ENCODE measurements at places on chromosomes 7 and 10.

DNA sequence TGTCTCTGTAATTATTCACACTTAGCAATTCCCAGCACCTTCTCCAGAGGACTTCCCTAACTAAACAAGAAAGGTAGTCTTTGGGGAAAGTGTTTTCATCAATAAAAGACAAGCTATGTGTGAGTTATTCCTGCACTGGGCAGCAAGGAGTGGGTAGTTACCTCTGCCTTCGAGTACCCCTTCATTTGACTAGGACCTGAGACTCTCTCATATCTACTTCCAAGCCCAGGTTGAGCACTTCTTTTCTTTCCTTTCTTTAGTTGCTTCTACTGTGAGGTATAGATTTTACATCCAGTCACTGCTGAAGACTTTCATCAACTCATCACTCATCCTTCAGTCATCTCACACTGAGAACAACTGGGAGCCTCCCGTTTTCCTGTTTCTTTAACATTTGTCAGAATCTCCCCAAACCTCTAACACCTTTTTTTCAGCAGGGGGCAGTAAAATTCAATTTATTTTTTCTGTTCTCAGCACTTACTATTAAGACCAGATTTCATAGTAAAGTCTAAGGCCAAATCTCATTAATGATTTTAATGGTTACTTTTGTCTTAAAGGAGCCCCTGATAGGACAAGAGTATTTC lies 80.1 kb upstream of the PRSS1 start:
- DNase-seq = no peak

DNA sequence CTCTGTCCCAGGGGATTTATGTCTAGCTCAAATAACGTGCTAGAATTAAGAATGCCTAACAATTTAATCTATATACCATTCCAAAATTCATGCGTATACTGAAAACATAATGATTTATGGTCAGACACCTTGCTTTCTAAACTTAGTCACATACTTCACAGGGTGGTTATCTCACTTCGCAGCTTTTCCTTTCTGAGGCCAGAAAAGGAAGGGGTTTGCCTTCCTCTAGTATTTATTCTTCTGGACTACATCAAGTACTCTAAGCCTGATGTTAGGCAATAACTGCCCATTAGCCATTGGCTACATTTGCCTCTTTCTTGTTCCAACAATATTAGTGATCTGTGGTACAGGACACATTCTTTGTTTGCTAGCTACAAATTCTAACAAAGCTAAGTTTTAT lies 72.6 kb upstream of the FHIP2A start:
- no peak for DNase-seq

GRCh38 chr7:92680442-92680841 lies 90.3 kb upstream of the FAM133B start:
- no peak for DNase-seq

DNA sequence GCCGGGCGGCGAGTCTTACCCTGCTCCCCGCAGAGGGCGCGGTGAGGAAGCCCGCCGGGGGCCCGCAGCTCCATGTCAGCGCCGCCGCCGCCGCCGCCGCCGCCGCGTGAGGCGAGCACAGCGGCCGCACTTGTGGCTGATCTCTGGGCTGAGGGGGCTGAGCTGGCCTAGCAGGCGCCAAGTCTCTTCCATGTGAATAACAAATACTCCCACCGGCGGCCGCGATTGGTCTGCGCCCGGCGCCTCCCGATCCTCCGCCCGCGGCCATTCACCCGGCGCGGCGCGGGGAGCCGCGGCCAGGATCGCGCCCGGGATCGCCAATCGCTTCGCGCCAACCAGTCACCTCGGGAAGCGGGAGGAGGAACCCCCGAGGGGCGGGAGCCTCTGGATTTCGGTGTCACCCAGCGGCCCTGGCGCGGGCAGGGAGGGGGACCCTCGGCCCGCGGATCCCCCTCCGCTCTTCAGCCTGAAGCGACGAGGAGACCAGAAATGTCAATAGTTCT lies at the start of gene GRM8:
TSS of gene GRM8 (minus strand) at position 164 of the 503 bp plus-strand sequence.
- peak; percentile 49 for DNase-seq

DNA sequence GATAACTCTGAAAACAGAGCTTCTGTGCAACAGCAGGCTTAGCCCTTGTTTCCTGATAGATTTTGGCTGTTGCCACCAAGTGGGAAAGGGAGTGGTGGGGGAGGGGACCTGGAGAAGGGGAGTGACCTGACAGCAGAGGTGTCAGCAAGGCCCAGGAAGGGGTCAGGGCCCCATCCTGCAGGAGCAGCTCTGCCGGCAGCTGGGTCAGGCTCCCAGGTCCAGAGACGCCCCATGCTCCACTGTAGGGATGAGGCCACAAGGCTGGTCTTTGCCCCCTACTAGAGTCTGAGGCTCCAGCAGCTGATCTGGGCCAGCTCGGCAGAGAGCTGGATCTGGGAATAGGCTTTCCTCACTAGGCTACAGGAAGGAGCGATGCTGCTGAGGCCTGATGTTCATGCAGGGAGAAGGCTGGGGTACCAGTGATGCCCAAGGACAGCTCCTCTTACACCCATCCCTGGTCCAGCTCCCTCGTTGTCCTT lies 44.0 kb upstream of the ZMIZ1 start:
- no peak for DNase-seq

DNA sequence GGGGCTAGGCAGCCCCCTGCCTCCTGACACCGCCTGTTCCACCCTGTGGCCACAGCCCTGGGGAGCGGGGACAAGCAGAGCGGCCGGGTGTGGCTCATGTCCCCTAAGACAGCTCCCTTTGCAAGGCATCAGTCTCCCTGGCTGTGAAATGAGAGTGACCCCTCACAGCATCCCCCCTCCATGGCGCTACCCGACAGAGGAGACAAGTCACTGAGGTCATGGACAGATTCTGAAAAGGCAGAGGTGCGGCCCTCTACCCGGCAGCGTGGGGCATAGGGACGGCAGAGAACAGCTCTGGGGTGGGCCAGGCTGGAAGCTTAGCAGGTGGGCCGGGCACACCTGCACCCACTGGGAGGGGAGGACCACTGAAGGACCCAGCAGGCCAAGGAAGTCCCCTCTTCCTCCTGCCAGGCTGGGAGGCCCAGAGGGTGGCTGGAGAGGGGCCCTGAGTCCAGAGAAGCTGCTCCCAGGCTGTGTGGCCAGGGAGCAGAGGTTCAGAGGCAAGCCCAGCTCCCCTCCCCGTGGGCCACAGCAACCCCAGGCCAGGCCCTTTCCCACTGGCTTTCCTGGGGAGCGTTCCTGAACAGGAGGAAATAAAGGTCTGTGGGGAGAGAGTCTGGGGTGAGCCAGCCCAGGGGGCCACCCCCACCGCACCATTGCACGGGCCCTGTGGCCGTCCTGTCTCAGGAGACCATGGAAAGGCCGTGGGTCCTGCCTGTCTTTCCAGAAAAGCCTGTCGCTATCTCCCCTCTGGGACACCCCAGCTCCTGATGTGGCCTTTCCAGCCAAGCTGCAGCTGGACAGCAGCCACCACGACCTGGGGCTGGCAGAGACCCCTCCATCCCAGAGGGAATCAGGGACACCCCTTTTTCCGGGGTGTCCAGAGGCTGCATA lies 1.7 kb downstream of the ADAP1 start:
- no peak for DNase-seq

- peak; percentile 31 for DNase-seq
These were observed 38.9 kb downstream of the HK1 start for GRCh38 chr10:69317175-69317604.
